Forelimb muscle (tissue), 1 donor: ENCODE measurements at places on chromosomes 2 and 18. TPM values are rescaled to one million over a fixed set of nuclear protein-coding genes. Genes with fewer than 3 reads are reported as not detected.
A peak's percentile ranks its signal among the peaks of the same experiment; 100 is the strongest.

DNA sequence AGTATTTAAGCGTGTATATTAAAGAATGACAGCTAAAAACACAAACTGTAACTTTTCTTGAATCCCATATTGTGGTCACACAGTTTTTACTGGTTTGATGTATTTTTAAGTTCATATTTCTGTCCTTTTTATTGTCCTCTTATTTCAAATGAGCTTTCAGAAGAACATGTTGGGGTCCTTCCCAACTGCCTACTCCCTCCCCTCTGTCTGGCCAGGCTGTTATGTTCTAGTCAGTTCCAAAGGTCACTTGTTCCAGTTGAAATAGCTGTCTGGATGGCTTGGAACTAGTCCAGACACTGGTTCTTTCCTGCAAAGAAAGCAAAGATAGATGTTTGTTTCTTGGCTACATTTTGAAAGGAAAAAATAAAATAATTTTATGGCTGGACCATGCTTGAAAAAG, 306.9 kb downstream of the GULP1 start:
- DNase-seq: no peak

NYAP2 gene
- 0.34 TPM for polyA plus RNA-seq

OBSL1 gene
- 138 TPM for polyA plus RNA-seq

CNNM3 gene
- polyA plus RNA-seq: 21.6 TPM

RBM44 gene
- 0.59 TPM for polyA plus RNA-seq

- peak; percentile 67 for DNase-seq
Measured at GRCh38 chr2:233474308-233475160, 92.0 kb downstream of the USP40 start.

DNA sequence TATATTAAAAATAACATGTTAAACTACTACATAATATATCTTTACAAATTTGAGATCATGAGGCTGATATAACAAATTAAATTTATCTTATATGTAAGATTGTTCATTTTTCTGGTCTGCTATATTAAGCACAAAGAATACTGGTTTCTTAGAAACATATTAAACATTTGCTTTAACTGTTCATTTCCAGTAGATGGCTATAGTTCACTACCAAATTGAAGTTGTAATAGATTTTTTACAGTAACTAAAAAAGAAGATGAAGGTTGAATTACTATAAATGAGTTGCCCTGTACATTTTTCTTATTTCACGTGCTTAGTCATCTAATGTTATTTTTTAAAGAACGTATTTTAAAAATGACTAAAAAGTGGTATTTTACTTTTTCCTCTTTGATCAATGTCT, 57.0 kb downstream of the ZNF407 start:
- no peak for DNase-seq

- no peak for DNase-seq
Measured at GRCh38 chr2:86439879-86440630, 1.1 kb upstream of the KDM3A start.
